ENCODE measurements at places on chromosomes 5 and 9.

GRCh38 chr5:135569755-135570452 is 8.9 kb downstream of the CXCL14 start:
- no peaks in the 10 kb centered on the region for H3K27me3 ChIP-seq
- H3K27ac ChIP-seq: no peak overlapping the region
- no peaks in the 10 kb centered on the region for H3K36me3 ChIP-seq
- H3K4me1 ChIP-seq: no peaks in the 10 kb centered on the region
- no peak overlapping the region for H3K4me3 ChIP-seq

- no peaks in the 10 kb centered on the region for H3K36me3 ChIP-seq
- no peaks in the 10 kb centered on the region for H3K27me3 ChIP-seq
- H3K27ac ChIP-seq: no peak overlapping the region
Observed at GRCh38 chr9:8751406-8751930, 951.9 kb upstream of the DMAC1 start.

DNA sequence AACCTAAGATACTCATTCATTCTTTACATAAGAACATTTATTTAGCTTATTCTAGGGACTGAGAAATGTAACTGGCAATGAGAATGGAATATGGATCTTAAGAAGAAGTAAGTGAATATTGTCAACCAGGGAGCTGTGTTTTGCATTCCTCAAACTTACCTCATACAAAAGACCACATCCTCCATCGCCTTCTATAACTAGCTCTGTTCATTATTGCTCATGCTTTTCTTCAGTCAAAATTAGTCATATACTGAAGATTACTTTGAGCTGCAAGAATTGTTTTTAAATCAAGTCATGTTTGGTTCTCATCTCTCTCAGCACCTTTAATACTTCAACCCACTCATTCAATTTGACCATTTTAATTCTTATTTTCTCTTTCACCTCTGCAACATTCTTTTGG is 140.3 kb upstream of the RASA1 start:
- no peaks in the 10 kb centered on the region for H3K36me3 ChIP-seq
- no peak for DNase-seq
- H3K4me1 ChIP-seq: no peaks in the 10 kb centered on the region

- no peak for DNase-seq
- no peaks in the 10 kb centered on the region for H3K4me1 ChIP-seq
- H3K27ac ChIP-seq: no peak overlapping the region
- H3K36me3 ChIP-seq: no peaks in the 10 kb centered on the region
- H3K4me3 ChIP-seq: no peak overlapping the region
Observed at GRCh38 chr5:75522025-75522424, 10.3 kb downstream of the POLK start.

DNA sequence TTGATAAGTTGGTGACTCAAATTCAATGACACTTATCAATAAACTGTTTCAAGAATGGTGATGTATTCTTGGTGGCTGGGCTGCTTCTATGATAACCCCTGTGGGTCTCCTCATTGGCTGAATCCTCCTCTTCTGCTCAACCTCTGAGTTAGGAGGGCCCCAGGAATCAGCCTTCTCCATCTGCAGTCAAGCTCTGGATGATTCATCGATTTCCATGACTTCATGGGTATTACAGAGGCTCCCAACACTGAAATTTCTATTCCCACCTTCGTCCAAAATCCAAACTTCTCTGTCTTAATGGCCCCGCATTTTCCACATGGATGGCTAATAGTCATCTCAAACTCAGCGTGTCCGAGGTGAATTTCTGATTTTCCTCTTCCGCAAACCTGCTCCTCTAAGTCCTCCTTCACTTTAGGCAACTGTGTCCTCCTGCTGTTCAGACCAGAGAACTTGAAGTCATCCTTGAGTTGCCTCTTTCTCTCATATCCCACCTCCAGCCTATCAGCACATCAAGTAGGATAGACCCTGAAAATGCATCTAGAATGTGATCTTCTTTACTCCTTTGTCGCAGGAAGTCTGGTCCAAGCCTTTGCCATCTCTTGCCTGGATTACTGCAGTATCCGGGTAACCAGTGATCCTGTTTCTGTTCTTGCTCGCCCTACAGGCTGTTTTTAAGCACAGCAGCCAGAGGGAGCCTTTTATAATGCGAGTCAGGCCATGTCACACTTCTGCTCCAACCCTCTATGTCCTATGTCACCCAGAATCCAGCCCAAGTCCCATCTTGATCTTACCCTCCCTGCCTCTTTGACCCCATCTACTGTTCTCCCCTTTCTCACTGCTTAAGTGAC is 41.4 kb upstream of the IL7R start:
- no peak overlapping the region for H3K4me3 ChIP-seq
- no peaks in the 10 kb centered on the region for H3K27me3 ChIP-seq
- no peaks in the 10 kb centered on the region for H3K36me3 ChIP-seq
- no peaks in the 10 kb centered on the region for H3K4me1 ChIP-seq
- H3K27ac ChIP-seq: no peak overlapping the region
- no peak for DNase-seq

GRCh38 chr9:89808756-89809181 is 204.0 kb downstream of the GADD45G start:
- H3K4me1 ChIP-seq: peaks cover 4% of the 10 kb centered on the region
- no peak overlapping the region for H3K27ac ChIP-seq
- DNase-seq: peak; percentile 29
- no peak overlapping the region for H3K4me3 ChIP-seq

DNA sequence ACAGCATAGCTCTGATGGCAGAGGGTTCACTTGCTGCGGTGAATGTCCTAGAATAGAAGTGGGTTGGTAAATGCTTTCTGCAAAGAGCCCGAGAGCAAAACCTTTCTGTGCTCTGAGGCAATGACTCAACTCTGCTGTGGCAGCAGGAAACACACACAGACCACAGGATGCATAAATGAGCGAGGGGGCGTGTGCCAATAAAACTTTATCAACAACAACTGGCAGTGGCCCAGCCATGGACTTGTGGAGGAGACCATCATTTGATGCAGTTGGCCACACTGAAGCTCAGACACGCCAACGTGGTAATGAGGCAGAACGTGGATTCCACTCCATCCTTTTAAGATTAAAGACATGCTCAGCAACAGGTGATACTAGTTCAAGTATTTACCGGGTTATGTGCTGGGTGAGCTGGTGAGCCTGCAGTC is 6.8 kb downstream of the MRPL36 start:
- no peak overlapping the region for H3K4me3 ChIP-seq
- H3K27me3 ChIP-seq: no peaks in the 10 kb centered on the region
- H3K4me1 ChIP-seq: no peaks in the 10 kb centered on the region
- no peak for DNase-seq
- H3K27ac ChIP-seq: no peak overlapping the region

DNA sequence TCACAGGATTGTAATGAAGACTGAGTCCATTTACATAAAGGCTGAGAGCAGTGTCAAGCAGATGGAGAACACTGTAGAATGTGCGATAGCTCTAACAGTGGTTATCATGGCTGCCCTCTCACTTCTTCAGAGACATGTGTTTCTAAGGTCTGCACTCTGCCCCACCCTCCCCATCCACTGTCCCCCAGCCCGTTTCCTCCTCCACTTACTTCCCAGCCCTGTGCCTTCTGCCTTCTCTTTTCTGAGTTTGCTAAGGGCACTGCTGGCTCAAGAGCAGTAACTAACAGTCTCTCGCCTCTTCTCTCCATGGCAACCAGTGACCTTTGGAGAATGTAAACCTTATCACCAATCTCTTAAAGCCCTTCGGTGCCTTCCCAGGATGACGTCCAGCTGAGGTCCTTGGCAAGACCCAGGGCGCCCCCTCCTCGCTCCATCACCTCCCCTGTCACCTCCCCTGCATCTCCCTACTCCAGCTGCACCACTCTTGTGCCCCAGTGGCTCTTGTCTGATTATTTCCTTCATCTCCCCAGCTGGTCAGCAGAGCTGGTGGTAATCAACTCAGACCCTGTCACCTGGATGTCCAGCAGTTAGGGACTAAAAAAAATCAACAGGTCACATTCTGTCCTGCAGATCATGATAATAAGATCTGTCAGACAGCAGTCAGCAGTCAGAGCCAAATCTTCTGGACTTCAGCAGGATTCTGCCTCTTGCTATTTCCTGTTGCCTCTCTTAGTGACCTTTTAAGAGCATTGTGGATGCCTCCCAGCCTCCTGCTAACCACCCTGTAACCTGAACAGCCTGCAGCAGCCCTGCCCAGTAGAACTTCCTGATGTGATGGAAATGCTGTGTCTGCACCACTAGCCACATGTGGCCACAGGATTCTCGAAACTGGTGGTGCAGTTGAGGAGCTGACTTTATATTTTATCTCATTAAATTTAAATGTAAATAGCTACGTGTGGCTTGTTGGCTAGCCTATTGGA is 9.0 kb downstream of the FXN start:
- no peaks in the 10 kb centered on the region for H3K27me3 ChIP-seq
- peaks cover 15% of the 10 kb centered on the region for H3K4me1 ChIP-seq
- H3K27ac ChIP-seq: no peak overlapping the region
- peaks cover 18% of the 10 kb centered on the region for H3K36me3 ChIP-seq

- peak overlapping the region; percentile 81 for H3K27ac ChIP-seq
- peak; percentile 52 for DNase-seq
- peaks cover 2% of the 10 kb centered on the region for H3K36me3 ChIP-seq
- no peaks in the 10 kb centered on the region for H3K27me3 ChIP-seq
Observed at GRCh38 chr9:120413121-120414048, 166.6 kb downstream of the CDK5RAP2 start.

GRCh38 chr5:41161271-41161670 is 52.1 kb downstream of the C6 start:
- no peak overlapping the region for H3K4me3 ChIP-seq
- H3K4me1 ChIP-seq: no peaks in the 10 kb centered on the region
- H3K27ac ChIP-seq: no peak overlapping the region
- no peak for DNase-seq
- H3K27me3 ChIP-seq: no peaks in the 10 kb centered on the region
- H3K36me3 ChIP-seq: no peaks in the 10 kb centered on the region

GRCh38 chr9:98314381-98315066 is 59.1 kb upstream of the TBC1D2 start:
- peaks cover 9% of the 10 kb centered on the region for H3K4me1 ChIP-seq
- no peaks in the 10 kb centered on the region for H3K36me3 ChIP-seq
- no peaks in the 10 kb centered on the region for H3K27me3 ChIP-seq
- DNase-seq: no peak
- H3K27ac ChIP-seq: no peak overlapping the region

- H3K4me3 ChIP-seq: no peak overlapping the region
- H3K27ac ChIP-seq: no peak overlapping the region
- no peaks in the 10 kb centered on the region for H3K27me3 ChIP-seq
- no peaks in the 10 kb centered on the region for H3K36me3 ChIP-seq
Observed at GRCh38 chr5:75412111-75412990, 75.3 kb downstream of the HMGCR start.

GRCh38 chr5:174317256-174317894 is 271.9 kb downstream of the NSG2 start:
- no peaks in the 10 kb centered on the region for H3K36me3 ChIP-seq
- DNase-seq: no peak
- H3K27ac ChIP-seq: no peak overlapping the region
- no peaks in the 10 kb centered on the region for H3K27me3 ChIP-seq
- H3K4me1 ChIP-seq: no peaks in the 10 kb centered on the region
- H3K4me3 ChIP-seq: no peak overlapping the region

DNA sequence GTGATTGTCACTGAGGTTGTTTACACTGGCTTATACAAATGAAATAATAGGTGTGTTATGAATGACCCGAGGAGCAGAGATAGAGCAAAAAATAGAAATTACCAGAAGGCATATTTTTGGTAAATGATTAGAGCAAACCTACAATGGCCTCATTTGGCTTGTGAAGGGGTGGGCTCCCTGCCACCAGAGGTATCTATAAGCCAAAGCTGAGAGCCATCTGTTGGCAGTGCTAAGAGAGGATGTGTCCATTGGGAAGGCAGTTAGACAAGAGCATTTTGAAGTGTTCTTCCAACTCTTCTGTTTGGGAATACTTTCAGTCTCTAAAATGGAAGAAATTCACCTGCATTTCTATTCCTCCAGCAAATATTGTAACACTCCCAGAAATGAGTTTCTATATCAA is 10.6 kb downstream of the NIPAL4 start:
- H3K27ac ChIP-seq: no peak overlapping the region
- no peaks in the 10 kb centered on the region for H3K27me3 ChIP-seq
- no peaks in the 10 kb centered on the region for H3K4me1 ChIP-seq
- H3K36me3 ChIP-seq: no peaks in the 10 kb centered on the region
- DNase-seq: no peak

GRCh38 chr9:124839612-124840299 is 13.5 kb upstream of the WDR38 start:
- DNase-seq: peak; percentile 84
- H3K4me3 ChIP-seq: no peak overlapping the region
- no peaks in the 10 kb centered on the region for H3K36me3 ChIP-seq
- H3K27me3 ChIP-seq: no peaks in the 10 kb centered on the region
- 0 out of 2 replicates have a peak overlapping the region, but pooled peaks have one; percentile 5 for H3K27ac ChIP-seq

DNA sequence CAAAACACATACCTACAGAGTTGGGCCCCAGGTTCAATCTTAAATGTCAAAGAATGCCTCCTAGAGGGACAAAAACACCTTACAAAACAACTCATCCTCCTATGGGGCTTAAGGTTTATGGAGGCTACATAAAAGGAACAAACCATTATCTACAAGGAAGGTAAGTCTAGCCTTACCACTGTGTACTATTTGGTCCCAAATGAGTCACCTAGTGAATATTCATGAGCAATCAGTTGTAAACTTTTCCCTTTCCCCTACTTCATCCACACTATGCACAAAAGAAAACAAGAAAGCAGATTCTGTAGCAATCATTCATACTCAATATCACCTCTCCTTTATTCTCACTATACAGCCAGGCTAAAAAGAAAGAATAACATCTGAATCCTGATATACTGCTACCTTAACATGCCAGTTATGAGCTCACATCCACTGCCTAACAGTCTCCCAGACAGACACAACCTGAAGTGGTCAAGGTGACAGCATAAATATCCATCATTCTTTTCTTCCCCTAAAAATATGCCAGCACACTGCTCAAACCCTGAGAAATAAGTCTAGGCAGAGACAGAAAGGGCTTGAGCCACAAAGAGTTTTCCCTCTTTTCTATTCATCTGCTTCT is 6.2 kb downstream of the OXCT1 start:
- H3K27me3 ChIP-seq: peaks cover 2% of the 10 kb centered on the region
- no peak overlapping the region for H3K4me3 ChIP-seq
- no peak for DNase-seq
- H3K4me1 ChIP-seq: no peaks in the 10 kb centered on the region
- 0 out of 2 replicates have a peak, but pooled peaks cover 2% of the 10 kb centered on the region for H3K36me3 ChIP-seq

GRCh38 chr5:137105351-137106035 is 393.6 kb downstream of the SPOCK1 start:
- H3K27ac ChIP-seq: no peak overlapping the region
- H3K27me3 ChIP-seq: no peaks in the 10 kb centered on the region
- H3K36me3 ChIP-seq: no peaks in the 10 kb centered on the region
- DNase-seq: no peak
- no peak overlapping the region for H3K4me3 ChIP-seq

DNA sequence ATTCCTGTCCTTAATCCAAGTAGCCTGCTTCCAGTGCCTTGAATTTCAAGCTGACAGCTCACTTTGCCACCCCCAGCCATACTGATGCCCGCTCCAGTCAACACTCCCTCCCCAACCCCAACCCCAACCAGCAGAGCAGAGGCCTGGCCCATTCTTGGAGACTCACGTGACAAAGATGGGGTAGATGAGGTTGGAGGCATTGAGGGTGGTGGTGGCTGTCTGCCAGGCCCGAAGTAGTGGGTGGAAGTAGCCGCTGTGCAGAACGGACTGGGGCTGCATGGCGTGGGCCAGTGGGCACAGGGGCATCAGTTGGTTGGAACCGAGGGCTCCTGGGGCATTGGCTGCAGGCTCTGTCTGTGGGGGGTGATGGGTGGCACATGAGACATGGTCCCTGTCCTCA is 7.8 kb downstream of the ALAD start:
- no peak for DNase-seq
- no peak overlapping the region for H3K27ac ChIP-seq
- H3K4me1 ChIP-seq: no peaks in the 10 kb centered on the region
- peaks cover 9% of the 10 kb centered on the region for H3K36me3 ChIP-seq

GRCh38 chr9:86185872-86186271 is 73.6 kb downstream of the C9orf153 start:
- DNase-seq: no peak
- H3K4me1 ChIP-seq: peaks cover 5% of the 10 kb centered on the region
- H3K27me3 ChIP-seq: no peaks in the 10 kb centered on the region
- no peaks in the 10 kb centered on the region for H3K36me3 ChIP-seq
- H3K27ac ChIP-seq: no peak overlapping the region

Data from H1 (cell line).